ENCODE measurements at places on chromosomes 16 and 17. TPM values are rescaled to one million over a fixed set of nuclear protein-coding genes. Genes with fewer than 3 reads are reported as not detected.

DNA sequence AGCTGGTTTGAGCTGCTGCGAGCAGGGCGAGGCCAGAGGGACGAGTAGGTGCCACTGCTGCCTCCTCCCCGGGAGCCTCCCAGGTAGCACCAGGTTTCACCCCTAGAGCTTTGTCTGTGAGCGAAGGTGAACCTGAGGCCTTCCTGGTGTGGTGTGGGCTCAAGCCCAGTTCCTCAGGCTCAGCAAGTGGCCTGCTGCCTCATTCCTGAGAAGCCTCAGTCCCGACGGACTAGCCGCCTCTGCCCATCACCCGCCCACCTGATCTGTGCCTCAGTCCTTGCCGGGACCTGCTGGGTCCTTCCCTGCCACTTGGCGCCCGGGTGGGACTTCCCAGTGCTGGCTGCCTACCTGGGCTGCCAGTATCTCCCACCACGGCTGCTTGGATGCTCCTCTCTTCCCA is 1.7 kb downstream of the NLRC3 start:
- DNase-seq, result no peak

DNA sequence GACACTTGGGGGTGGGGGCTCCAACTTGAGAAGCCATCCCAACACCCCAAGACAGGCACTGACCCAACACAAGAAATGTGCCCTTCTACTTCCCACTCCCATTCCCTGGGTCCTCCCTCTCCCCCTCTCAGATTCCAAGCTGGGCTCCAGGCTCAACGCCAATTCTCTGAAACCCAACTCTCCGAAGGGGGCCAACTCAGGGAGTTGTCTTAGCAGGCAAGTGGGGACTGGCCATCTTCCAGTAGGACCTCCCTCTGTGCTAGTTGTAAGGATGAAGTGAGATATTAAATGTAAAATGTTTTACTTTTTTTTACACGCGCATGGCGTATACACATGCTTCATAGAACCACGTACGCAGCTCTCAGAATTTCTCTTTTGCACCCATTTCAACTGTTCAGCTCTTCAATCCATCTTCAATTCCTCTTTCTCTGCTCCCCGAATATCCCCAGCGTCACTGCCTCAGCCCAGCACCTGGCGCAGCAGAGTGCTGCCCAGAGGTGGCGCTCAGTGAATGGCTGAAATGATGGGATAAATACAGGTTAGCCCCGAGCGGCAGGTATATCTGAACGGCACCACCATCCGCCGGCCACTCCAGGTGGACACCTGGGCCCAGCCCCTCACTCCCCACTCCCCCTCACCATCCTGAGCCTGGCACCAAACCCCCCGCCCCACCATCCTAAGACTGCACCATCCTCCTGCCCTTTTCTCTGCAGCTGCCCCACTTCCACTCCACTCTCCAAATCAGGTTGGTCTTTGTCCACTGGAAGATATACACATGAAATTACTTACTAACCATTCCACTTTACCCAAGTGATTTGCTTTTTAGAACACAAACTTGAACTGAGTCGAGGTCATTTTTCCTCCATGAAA is 43.9 kb upstream of the TNRC6C start:
- DNase-seq, result no peak

- no peak for DNase-seq
Measured at GRCh38 chr16:61382435-61382834, 653.8 kb downstream of the CDH8 start.

- DNase-seq, result peak; percentile 98
Measured at GRCh38 chr17:57892146-57892819, 42.4 kb upstream of the MRPS23 start.

- DNase-seq, result no peak
Measured at GRCh38 chr17:10035885-10036284, 130.8 kb upstream of the RCVRN start.

- no peak for DNase-seq
Measured at GRCh38 chr17:34153991-34154390, 101.1 kb upstream of the CCL2 start.

SMIM22 gene
- not detected for total RNA-seq

CFAP97D1 gene
- not detected for total RNA-seq

GRCh38 chr17:36085765-36086164 is 4.2 kb downstream of the CCL3 start:
- DNase-seq, result no peak

MCRIP1 gene
- 146 TPM for total RNA-seq

CBX2 gene
- total RNA-seq, result 1.2 TPM

DNA sequence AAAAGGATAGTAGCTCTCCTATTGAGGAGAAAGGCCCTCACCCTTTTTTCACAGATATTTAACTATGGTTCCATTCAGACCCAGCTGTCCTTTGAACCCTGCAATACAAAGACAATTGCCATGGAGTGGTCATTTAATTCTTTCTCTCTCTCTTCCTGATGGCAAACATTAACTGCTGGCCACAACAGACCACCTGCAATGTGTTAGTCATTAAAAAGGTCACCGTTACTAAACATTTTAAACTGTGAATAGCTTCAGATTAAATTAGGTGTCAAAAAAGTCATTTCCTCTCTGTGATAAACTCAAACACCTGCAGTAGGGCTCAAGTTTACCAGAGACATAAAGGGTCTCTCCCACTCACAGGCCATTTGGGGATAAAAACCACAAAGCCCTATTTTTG is 697.2 kb downstream of the TOX3 start:
- no peak for DNase-seq

DNA sequence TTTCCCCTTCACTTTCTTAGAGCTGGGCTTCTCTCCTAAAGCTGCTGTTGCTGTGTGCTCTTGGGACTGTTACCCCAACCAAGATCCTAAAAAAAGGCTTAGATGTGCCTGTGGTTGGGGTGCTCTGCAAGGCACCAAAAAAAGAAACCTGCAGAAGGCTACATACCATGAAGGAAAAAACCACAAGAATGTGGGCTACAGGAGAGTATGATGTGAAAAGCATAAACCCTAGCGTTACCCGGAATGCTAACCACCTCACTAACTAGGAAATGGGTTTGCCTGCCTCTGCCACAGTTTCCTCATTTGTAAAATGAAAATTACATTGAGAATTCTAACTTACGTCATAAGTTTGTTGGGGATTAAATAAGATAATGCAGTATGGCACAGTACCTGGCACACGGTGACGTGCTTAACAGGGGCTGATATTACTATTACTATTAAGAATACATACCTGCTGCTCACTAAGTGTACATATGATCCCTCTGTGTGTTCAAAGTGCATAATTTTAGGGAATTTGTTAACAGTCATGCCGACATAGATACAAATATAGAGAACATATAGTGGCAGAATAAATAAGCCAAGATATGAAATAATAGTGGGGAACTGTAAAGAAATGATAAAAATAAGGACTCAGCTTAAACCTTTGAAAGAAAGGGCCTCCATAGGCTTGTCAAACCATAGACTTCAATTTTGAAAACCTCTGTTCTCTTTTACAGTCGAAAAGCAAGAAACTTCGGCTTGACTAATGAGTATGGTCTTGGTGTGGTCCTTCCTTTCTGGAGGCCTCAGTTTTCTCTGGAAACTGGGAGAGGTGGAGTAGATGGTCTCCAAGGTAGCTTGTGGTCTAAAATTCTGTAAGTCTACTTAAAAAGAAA is 177.8 kb upstream of the TBX2 start:
- DNase-seq, result no peak
